ENCODE measurements at places on chromosomes 1 and 21. TPM values are rescaled to one million over a fixed set of nuclear protein-coding genes. Genes with fewer than 3 reads are reported as not detected.

C1orf53 gene
- total RNA-seq = not detected

- no peak for DNase-seq
Observed at GRCh38 chr1:153985341-153985912, 712 bp downstream of the RAB13 start.

- no peak for DNase-seq
Observed at GRCh38 chr1:153796786-153797659, 21.8 kb downstream of the SLC27A3 start.

DNA sequence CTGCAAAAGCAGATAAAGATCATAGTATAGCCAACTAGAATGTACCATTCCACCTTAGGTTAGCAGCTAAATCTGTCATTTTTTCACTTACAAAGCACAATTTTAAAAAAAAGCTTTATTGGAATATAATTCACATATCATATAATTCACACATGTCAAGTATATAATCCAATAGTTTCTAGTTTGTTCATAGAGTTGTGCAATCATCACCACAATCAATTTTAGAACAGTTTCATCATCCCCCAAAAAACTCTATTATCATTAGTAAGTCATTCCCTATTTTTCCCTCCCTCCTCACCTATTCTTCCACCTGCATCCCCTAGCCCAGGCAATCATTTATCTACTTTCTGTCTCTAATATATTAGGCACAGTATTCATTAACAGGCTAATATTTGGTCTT, 32.0 kb upstream of the INSL5 start:
- DNase-seq = no peak

DNA sequence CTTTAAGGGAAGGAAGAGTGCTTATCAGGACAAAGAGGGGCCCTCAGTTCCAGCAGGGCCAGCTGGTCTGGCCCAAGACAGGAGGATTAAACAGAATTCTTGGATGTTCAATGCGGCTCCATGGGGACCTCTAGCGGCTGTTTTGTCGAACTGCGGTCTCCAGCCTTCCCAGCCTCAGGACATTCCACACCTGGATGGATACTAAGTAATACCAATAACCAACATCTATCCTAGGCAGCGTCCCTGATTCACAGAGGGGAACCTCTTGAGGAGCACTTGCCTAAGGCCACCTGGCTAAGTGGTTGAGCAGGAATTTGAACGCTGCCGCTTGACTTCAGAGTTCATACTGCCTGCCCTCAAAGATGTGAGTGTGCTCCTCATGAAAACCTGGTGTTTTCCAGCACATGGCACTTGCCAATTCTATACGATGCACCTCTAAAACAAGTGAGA, 15.5 kb upstream of the CD247 start:
- DNase-seq = no peak

DNA sequence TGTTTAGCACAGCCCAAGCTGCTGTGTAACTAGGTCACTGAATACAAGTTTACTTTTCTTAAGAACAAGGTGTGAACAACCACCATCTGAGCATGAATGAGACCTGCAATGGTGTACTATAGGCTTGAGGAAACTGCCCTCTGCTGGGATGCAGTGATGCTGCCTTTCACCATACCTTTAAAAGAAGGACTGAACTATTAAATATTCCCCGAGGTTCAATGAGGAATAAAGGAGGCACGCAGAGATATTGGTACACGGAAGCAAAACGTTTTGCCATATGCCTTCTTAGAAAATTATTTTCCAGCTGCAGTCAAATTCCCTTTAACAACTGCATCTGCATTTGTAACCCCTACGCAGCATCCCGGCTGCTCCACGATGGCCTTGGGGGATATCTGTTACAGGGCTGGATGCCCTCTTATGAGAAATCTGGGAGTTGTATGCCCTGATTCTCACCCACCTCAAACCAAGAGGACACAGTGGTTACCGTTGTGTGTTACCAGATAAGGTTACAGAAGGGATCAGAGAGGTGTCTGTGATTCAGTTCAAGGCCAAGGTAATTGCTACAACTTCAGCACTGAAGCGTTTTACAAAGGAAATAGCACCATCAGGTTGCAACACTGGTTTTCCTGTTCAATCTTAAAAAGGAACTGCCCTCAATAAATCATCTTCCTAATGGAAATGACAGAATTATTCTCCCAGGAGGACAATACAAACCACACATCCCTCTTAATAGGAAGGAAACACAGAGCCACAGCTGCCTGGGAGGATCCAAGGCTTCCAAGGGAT, 470.5 kb downstream of the LTN1 start:
- DNase-seq = no peak

MATN1 gene
- total RNA-seq = not detected

GRCh38 chr1:215835951-215836350, 268.8 kb downstream of the KCTD3 start:
- DNase-seq = no peak

GRCh38 chr1:15609631-15610030, 7.6 kb upstream of the DDI2 start:
- no peak for DNase-seq

DNA sequence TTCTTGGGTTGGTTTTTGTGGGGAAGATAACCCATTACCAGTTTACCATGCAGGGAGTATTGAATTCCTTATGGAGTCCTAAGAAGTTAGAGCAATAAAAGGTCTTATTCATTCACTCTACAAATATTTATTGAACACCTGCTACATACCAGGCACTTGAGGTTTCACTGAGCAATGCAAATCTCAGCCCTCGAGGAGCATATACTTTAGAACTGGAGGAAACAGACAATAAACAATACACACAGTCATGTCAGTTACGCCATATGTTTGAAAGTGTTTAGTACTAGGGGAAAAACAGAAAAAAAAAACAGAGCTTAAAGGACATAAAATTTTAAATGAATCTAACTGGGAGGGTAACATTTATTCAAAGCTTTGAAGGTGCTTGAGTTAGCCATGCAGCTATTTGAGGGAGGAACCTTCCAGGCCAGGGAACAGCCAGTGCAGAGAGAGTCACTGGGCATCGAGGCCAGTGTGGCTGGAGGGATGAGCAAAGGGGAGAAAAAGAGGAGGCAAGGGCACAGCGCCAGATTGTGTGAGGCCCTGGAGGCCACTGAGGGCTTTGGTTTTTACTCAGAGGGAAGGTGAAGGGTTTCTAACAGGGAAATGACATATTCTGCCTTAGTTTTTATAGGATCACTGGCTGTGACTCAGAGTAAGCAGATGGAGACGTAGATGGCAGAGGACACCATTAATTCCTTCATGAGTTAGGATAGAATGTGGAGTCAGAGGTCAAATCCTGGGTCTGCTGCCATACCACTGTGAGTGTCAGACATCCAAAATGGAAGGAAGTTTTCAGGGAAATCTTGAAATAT, 32.7 kb downstream of the C1orf21 start:
- no peak for DNase-seq

GRCh38 chr1:5318143-5318816, 663.9 kb downstream of the AJAP1 start:
- DNase-seq = no peak

DNA sequence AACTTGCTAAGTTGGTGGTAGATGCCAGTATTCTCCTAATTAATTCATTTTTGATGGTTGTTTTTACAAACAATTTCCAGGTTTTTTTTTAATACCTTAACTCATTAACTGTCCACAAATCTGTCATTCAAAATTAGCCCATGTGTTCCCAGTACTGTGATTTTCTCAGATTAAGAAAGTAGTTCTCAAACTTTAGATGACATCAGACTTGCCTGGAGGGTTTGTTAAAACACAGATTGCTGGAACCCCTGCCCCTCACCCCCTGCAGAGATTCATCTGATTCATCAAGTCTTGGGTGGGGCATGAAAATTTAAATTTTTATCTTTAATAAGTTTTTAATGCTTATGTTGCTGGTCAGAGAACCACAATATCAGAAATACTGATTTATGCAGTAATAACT, 130.5 kb downstream of the BACH1 start:
- DNase-seq = no peak

DNA sequence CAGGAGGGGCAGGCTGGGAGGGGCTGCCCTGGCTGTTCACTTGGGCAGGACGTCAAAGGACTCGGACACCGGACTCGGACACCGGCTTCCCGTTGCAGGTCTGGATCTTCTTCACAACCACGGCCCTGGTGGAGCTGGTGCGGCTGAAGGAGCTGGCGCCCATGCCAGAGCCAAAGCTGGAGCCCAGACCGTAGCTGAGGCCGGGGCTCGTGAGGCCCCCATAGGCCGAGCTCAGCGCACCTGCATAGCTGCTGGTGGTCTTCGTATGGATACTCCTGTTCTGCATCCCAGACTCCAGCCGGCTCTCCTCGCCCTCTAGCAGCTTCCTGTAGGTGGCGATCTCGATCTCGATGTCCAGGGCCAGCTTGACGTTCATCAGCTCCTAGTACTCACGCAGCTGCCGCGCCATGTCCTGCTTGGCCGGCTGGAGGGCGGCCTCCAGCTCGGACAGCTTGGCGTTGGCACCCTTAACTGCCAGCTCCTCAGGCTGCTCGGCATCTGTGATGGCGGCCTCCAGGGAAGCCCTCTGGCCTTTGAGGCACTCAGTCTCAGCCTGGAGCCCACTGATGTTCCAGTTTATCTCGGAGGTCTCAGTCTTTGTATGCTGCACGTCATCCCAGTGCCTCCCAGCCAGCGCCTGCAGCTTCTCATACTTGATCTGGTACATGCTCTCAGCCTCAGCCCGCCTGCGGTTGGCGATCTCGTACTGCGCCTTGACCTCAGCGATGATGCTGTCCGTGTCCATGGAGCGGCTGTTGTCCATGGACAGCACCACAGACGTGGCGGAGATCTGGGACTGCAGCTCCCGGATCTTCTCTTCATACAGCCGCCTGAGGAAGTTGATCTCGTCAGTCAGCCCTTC, 15.1 kb upstream of the KLF17 start:
- no peak for DNase-seq

DNA sequence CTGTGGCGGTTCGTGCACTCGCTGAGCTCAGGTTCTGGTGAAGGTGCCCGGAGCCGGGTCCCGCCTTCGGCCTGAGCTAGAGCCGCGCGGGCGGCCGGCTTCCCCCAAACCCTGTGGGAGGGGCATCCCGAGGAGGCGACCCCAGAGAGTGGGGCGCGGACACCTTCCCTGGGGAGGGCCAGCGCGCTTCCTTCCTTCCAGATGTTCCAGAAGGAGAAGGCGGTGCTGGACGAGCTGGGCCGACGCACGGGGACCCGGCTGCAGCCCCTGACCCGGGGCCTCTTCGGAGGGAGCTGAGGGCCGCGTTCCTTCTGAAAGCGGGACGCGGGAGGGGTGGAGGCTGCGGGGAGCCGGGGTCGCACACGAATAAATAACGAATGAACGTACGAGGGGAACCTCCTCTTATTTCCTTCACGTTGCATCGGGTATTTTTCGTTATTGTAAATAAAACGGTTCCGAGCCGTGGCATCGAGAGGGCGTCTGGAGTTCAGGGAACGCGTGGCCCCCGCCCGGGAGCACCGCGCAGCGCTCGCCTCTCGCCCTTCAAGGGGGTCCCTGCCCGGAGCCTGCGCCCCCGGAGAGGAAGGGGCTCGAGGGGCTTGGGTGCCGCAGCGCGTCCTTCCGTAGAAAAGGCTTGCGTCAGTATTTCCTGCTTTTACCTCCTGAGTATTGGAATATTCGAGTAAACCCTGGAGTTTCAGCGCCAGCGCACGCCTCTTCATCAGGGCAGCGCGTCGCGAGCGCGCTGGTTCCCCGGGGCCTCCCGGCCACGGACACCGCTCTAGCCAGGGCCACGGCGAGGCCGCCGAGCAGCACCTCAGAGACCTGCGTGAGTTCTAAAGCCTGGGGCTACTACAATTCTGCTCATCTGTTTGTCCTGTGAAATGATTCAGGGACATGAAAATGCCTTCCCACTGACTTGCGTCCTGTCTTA, 11.5 kb downstream of the YBEY start:
- peak; percentile 87 for DNase-seq

AURKAIP1 gene
- total RNA-seq = 149 TPM

GRCh38 chr1:201739492-201740085, 89.4 kb upstream of the IPO9 start:
- DNase-seq = peak; percentile 68

- no peak for DNase-seq
Observed at GRCh38 chr1:7608628-7609305, 162.3 kb upstream of the VAMP3 start.

- DNase-seq = peak; percentile 28
Observed at GRCh38 chr1:158075078-158075477, 81.6 kb downstream of the KIRREL1 start.

SH3GLB1 gene
- 75.2 TPM for total RNA-seq

DNA sequence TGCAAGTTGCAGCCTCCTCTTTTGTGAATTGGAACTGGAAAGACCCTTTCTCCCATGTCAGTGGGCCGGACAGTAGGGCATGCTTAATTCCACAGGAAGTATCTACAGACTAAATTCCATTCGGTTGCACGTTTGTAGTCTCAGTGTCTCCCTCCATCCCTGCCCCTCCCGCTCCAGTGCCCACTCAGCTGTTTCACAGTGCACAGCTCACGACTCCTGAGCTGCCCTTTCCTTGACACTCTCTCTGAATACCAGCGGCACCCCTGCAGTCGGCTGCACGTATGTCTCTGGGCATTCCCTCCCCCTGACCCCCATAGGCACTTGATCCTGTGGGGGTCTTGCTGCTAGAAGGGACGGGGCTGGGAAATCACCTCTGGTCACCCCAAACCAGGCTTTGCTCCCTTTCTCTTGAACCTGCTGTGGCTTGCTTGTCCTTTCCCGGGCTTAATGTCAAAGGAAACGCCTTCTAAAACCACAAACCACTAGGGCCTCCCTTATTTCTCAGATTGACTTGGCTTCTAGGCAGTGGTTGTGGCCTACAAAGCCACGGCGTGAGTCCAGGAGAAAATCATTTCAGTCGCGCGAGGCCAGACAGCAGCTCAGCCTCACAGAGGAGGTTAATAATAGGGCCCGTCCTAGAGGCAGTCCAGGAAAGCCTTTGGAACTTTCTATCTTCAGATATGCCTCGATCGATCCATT, 365.3 kb upstream of the PROX1 start:
- DNase-seq = no peak

- DNase-seq = no peak
Observed at GRCh38 chr1:237650809-237651208, 239.9 kb downstream of the ZP4 start.

DNA sequence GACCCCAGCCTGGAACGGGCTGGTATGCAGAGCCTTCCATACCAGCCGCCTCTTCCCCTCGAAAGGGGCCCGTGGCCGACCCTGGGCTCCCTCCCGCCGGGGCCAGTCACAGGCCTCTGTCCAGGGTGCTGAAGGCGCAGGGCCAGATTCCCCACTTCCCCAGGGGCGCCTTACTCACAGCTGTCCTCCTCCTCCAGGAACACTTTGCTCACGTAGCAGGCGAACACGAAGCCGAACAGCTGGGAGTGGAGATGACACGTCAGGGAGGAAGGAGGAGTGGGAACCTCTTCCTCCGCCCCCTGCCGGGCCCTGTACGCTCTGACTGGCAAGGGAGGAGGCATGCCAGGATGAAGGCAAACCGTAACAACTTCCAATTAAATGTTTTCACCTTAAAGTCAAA, 57.3 kb downstream of the NKAIN1 start:
- peak; percentile 57 for DNase-seq

Data from upper lobe of left lung (tissue), 6 donors.